ENCODE measurements at places on chromosomes 16 and 17. TPM values are rescaled to one million over a fixed set of nuclear protein-coding genes. Genes with fewer than 3 reads are reported as not detected.

GRCh38 chr17:798246-798645 is 16.1 kb downstream of the MRM3 start:
- no peak for DNase-seq

GRCh38 chr17:56909742-56910508 is 3.9 kb downstream of the TRIM25 start:
- no peak for DNase-seq

GRCh38 chr17:82056729-82057621 is 5.3 kb downstream of the GPS1 start:
- no peak for DNase-seq

DNA sequence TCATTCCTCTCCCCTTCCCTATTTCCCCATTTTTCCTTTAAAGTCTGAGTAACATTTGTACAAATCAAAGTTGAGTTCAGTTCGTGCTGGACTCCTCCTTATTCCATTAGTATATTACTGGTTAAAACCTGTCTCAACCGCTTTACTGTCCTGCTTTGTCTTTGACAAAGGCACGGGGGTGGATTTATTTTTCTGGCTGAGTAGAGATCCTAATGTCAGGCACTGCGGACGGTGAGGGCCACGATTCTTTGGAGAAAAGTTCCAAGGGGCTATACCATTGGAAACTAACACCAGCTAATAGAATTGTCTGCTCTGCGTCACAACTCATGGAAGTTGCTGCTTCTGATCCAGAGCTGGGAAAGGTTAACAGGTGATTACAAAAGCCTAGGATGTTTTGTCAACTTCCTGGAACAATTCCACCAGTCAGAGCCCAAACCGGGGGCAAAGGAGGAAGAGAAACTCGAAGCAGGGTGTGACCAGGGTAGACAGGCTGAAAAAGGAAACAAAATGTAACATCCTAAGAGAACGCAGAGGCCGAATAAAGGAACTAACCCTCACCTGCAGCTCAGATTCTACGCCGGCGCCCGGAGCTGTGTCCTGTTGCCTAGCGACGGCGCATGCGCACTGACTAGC is 12.4 kb downstream of the TAT start:
- DNase-seq = no peak

DNA sequence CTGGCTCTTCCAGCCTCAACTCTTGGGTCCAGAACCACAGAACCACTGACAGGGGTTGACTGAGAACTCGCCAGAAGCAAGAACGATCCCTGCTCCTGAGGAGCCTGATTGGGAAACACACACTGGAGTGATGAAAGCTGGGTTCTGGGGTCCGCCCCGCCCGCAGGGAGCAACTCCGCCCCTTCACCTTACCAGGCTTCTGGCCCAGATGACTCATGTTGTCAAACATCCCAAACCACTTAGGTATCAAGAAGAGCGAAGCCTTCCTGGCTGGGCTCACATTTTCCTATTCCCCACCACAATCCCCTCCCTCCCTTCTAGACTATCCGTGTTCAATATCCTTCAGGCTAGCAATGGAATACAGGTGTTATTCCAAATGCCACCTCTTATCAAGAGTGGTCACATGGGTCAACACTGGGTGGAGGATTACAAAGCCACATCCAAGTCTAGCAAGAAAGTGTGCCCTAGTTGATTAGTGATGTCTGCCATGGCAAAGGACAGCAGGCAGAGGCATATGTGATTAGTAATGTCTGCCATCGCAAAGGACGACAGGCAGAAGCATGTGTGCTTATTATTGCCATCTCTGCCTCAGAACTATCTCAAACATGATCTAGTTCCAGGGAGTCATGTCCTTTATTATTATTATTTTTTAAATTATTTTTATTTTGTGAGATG is 70.5 kb downstream of the TIMM22 start:
- DNase-seq = no peak

GRCh38 chr16:49491771-49492761 is 118.5 kb downstream of the C16orf78 start:
- peak; percentile 43 for DNase-seq

- DNase-seq = no peak
These were observed 10.0 kb downstream of the PPL start for GRCh38 chr16:4926928-4927327.

GRCh38 chr17:47801176-47801765 is 20.3 kb downstream of the OSBPL7 start:
- no peak for DNase-seq

- no peak for DNase-seq
These were observed 3.6 kb upstream of the CBX4 start for GRCh38 chr17:79842656-79843473.

DNA sequence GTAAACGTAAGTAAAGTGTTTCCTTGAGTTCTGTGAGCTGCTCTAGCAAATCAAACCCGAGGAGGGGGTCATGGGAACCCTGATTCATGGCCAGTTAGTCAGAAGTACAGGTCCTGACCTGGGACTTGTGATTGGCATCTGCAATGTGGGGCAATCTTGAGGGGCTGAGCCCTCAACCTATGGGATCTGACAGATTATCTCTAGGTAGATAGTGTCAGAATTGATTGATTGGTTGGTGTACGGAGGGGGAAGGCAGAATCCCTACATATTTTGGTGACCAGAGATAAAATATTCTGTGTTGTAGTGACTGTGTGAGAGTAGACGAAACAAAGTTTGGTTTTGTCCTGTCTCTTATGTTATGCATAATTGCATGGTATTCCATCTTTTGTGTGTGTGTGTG is 100.5 kb upstream of the NETO2 start:
- DNase-seq = no peak

GRCh38 chr16:414395-415169 is 10.9 kb upstream of the RAB11FIP3 start:
- DNase-seq = no peak

GRCh38 chr17:73718912-73719311 is 74.7 kb upstream of the SDK2 start:
- no peak for DNase-seq

DNA sequence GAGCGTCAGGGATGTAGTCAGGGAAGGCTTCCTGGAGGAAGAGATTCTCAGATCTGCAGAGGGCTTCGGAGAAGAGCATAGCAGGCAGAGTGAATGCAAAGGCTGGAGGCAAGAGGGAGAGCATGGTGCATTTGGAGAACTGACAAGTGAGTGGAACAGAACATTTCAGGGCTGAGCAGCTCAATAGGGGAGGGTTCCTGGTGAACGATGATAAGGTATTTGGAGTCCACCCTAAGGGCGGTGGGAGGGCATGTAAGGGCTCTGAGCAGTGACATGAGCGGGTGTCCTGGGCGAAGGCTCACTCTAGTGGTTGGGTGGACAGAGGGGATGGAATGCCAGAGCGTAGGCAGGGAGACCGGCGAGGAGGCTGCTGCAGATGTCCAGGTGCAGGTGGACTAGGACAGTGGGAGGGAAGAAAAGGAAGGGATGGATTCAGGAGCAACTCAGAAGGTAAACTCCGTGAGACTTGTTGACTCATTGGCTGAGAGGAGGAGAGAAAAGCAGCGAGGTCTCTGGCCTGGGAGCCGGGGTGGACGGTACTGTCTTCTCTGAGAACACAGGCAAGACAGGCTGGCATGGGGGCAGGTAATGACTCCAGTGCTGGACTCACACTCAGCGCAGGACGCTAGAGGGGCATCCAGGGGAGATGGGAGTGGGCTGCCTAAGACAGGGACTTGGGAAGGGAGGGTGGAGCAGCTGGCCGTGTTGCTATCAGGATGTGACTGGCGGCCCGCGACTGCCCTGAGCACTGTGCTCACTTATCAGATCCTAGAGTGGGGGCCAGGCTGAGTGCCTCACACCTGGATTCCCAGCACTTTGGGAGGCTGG is 1.4 kb upstream of the PITPNA start:
- no peak for DNase-seq

DNA sequence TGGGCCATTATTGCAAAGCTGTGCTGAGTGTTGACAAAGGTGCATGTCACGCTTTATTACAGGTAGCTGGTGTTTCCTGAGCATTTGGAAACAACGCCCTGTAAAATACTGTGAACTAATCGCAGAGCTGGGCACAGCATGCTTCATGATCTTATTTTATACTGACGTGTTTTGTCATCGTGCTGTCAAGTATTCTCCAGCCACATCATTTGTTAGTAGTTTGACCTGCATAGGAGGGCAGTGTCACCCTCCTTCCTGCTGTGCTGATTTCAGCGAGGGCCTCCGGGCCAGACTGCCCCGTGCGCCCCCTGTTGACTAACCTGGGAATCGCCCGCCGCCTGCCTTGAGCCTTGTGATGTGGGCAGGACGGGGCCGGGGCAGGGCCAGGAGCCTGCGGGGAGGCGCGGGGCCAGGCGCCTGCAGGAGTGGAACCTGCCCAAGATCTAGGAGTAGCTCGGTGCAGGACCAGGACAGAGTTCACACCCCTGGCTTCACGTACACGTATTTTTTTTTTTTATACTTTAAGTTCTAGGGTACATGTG is 820.7 kb downstream of the KCNJ18 start:
- DNase-seq = no peak

- DNase-seq = no peak
These were observed 73.6 kb downstream of the SOCS1 start for GRCh38 chr16:11182411-11182810.

- peak; percentile 36 for DNase-seq
These were observed 388.0 kb downstream of the SEC14L1 start for GRCh38 chr17:77528516-77529327.

DNA sequence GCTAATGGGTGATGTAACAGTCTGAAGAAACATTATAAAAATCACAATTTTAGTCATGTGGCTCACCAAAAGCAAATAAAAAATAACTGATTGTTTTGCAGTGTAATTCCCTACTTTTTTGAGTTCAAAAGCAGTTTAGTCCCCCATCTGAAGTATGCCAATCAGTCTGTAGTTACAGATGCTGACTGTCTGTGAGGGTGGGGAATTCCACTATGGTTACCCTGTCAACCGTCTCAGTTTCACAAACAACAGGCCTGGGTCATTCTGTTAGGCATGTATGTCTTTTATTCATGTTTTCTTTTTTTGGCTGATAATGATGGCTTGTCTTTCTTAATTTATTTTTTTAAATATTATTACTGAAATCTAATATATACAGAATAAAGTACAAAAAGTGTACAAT is 69.3 kb downstream of the STXBP4 start:
- no peak for DNase-seq

DNA sequence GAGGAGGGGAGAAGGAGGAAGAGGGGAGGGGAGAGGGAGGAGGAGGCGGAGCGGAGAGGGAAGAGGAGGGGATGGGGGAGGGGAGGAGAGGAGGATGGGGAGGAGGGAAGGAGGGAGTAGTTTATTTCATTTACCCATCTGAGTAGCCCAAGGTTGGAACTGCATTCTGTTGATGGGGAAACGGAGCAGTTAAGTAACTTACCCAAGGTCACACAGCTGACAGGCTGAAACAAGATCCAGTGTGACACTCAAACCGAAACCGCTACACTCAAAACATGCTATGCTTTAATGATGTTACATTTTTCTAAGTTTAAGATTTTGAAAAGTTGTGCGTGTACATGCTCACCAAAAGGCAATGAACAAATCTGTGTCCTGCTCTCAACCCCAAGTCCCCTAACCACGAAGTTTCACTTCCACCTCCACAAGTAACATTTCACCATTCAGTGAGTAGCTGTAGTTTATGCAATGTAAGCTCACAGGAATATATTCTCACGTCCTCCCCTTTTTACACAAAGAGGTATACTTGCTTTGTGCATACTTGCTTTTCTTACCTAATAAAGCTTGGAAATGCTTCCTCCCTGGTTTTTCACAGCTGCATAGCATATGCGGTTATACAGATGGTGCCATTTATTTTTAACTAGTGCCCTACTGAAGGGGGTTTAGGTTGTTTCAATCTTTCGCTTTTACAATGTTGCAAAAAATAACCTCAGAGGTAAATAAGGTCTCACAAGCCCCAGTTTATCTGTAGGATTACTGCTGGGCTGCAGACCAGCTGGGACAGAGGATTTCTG is 275.3 kb downstream of the PARN start:
- DNase-seq = peak; percentile 47

GRCh38 chr17:64707050-64707591 is 45.0 kb upstream of the SMURF2 start:
- DNase-seq = no peak

G6PC1 gene
- not detected for total RNA-seq

HSPB9 gene
- total RNA-seq = 0.29 TPM

CDH5 gene
- total RNA-seq = not detected

RPL27 gene
- total RNA-seq = 980 TPM

CCDC78 gene
- 3.9 TPM for total RNA-seq

C16orf92 gene
- total RNA-seq = not detected

MYH3 gene
- total RNA-seq = 3.2 TPM
